ENCODE measurements at places on chromosomes 11 and 22.

GRCh38 chr11:1337647-1338007 lies 28.2 kb upstream of the TOLLIP start:
- DNase-seq = no peak

DNA sequence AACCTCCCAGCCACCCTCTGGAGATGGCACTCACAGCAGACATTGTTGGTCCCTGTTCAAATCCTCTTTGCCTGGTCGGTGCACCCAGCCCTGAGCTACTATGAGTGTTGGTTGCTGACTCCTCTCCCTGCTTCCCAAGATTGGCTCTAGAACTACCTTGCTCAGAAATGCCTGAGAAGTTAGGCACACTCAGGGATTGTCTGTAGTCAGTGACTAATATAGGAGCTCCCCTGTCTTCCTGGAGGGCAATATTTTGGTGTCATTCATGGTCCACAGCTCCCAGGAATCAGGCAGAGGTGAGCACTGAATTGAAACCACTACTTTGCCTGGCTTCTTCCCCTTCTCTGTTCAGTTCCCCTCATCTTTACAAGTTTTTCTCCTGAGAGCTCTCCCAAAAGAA lies 325.9 kb downstream of the MIAT start:
- no peak for DNase-seq

DNA sequence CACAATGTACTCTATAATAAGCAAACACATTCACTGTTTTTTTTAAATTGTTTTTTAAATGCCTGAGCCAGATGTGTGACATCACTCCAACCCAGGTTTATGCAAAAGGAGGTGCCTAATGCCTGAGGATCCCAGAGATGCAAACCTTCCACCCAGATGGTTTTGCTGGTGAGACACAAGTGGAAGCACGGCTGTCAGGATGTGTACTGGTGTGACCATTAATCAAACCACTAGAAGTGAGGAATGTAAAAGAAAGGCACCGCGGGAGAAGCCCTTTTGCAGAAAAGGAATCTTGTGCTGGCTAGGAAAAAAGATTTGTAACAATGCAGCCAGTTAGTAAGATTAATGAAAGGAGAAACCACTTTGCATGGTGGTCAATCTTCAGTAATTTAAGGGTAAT lies 407.4 kb downstream of the LARGE1 start:
- no peak for DNase-seq

DNA sequence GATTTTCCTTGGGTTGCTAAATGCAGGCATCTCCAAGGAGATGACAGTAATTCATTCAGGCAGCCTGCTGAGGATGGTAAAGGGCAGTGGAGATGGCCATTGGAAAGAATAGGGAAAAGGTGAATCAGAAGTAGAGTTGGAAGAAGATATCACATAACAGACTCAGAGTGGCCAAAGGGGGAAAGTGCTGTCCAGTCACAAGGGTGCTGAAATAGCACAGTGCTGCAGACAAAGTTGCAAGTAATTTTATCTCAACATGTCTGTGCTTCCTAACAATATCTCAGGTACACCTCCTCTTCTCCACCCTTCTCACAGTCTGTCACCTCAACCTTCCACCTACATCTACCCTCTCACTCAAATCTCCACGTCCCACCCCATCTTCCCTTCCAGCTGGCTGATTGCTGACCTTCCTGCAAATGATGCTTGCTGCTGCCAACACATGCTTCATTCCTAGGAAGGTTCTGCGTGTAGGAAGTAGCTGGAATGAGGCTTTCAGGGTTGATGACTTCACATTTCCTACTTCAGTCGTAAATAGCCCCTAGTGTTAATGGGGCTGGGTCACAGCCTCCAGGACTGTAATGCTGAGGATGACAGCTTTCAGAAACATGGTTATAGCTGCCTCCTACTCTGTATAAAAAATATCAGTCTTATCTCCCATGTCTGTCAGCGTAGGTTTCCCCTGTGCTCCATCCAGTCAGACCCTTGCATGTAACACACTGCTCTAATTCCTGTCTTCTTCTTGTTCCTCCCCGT lies 123.9 kb downstream of the CTNND1 start:
- DNase-seq = no peak

All from stimulated activated CD4-positive, alpha-beta T cell treated with anti-CD3 and anti-CD28 coated beads, Interleukin-1b, Interleukin-23, amount 100 ng/mL, for 24 hours (primary cell).